Stimulated activated CD4-positive, alpha-beta T cell treated with anti-CD3 and anti-CD28 coated beads, Interleukin-15, amount 100 ng/mL, for 48 hours (primary cell): ENCODE measurements at places on chromosomes 6 and 20.

DNA sequence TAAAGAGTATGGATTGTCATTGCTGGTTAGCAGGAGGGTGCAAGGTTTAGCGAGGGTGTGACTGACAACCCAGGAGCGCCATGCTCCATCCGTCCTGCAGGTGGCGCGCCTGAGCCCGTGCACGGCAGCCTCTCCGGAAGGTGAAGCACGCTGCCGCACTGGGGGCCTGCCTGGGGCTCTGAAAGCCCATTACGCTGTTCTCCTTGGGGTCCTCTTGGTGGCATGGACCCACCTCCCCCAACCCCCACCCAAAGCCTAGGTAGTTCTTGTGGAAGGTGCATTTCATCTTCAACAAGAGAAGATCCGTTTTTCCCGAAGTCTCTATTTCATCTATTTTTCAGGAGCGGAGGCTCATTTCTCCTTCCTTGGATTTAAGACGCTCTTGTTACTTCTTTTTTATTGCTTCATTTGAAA, 197.4 kb upstream of the KCNG1 start:
- DNase-seq = peak; percentile 52

DNA sequence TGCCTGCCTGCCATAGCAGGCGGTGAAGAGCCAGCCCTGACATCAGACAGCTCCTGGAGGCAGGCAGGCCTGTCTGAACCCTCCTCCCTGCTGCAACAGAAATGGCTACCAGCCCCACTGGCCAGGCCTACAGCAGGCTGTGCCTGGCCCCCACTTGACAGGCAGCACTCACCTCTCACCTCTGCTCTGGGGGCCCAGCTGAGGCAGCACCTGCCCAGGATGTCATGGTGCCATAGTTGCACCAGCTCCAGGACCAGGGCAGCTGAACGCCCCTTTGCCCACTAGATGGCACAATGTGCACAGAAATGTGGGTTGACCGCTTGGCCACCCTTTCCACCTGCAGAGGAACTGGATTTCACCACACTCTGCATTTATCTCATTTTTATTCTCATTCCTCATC, 30.6 kb downstream of the MRPL14 start:
- peak; percentile 54 for DNase-seq

DNA sequence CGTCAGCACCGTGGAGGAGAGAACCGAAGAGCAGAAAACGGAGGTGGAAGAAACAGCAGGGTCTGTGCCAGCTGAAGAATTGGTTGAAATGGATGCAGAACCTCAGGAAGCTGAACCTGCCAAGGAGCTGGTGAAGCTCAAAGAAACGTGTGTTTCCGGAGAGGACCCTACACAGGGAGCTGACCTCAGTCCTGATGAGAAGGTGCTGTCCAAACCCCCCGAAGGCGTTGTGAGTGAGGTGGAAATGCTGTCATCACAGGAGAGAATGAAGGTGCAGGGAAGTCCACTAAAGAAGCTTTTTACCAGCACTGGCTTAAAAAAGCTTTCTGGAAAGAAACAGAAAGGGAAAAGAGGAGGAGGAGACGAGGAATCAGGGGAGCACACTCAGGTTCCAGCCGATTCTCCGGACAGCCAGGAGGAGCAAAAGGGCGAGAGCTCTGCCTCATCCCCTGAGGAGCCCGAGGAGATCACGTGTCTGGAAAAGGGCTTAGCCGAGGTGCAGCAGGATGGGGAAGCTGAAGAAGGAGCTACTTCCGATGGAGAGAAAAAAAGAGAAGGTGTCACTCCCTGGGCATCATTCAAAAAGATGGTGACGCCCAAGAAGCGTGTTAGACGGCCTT, 41.6 kb downstream of the ZBTB2 start:
- DNase-seq = no peak

DNA sequence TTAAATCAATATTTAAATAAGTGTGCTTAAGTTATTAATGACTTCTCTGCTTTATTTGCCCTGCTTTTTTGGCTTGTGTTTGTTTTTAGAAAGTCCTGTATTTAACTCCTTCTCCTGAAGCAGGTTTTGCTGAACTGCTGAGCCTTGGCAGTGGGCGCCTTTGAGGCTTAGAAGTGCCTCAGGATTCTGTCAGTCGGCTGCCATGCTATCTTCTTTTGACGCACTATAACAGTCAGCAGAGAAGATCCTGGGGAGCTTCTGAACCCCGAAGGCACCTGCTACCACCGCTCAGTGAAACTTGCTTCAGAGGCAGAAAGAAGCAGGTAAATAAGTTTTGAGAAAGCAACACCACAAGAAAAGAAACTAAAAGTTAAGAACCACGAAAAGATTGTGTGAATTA, 22.4 kb downstream of the PCMT1 start:
- DNase-seq = no peak

DNA sequence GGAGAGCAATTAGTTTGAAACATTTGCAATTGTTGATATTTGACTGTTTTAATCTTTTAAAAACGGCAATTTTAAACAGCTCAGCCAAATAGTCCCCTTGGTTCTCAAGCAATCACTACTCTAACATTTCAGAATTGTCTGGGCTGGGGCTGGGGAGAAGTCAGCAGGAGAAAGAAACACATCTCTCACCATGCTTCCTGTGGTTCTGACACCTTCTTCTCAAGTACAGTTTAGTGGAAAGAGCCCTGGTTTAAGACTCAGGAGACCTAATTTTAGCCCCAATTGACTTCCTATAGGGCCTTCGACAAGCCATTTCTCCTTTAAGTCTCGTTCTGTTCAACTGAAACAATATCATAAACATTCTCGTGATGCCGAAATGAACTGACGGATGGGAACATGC, 168.4 kb upstream of the CDYL start:
- DNase-seq = no peak

DNA sequence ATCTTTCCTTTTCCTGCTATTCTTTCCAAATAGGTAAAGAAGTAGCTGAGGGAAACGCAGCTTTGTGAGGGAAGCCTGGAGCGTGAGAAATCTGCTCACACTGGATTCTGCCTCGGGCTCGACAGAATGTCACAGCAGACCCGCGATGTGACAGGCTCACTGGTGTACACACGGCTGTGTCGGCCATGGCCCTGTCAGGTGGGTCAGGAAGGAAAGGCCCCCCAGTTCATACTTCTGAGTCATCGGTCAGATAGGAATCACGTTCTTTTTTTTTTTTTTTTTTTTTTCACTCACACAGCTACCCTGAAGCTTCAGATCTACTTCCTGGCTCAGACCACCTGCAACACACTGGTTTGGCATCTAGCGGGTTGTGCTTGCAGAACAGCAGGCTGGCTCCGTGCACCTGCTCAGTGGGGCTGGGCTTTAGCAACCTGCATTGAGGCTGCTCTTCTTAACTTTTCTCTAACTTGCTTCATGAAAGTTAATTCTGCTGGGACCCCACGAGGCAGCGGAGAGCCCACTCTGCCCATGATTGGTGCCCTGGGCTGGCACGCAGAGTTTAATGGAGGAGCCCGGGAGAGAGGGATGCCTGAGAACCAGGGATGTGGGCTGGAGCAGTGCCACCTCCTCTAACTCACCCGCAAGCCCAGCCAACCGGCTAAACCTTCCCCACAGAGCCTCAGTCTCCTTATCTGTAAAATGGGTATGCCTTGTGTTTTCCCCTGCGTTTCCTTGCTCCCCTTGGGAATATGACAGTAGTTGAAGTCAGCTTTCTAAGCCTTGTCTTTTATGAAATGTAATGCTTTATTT, 61.5 kb upstream of the FNDC1 start:
- no peak for DNase-seq

- no peak for DNase-seq
Measured at GRCh38 chr6:129475477-129476247, 234.3 kb downstream of the ARHGAP18 start.

GRCh38 chr6:150116200-150116800, 26.5 kb upstream of the PPP1R14C start:
- DNase-seq = no peak

- DNase-seq = no peak
Measured at GRCh38 chr20:52372169-52372568, 180.6 kb upstream of the ZFP64 start.

GRCh38 chr6:159212525-159213280, 43.5 kb downstream of the FNDC1 start:
- no peak for DNase-seq

DNA sequence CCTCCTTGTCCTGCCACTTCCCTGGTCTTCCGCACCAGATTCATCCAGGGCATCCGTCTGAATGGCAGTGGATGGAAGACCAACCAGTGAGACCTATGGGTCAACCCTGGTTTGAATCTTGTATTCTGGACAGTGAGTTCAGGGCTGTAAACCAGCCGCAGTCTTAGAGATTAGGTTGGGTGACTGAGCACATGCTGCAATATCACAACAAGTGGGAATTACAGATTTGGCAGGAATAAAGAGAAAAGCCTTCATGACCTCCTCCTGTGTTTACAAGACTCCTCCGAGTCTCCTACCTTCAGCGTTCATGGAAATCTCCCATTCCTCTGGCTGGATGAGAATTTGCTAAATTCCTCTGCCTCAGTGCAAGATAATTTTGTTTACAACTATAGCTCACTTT, 9.9 kb downstream of the ECI2 start:
- DNase-seq = no peak

DNA sequence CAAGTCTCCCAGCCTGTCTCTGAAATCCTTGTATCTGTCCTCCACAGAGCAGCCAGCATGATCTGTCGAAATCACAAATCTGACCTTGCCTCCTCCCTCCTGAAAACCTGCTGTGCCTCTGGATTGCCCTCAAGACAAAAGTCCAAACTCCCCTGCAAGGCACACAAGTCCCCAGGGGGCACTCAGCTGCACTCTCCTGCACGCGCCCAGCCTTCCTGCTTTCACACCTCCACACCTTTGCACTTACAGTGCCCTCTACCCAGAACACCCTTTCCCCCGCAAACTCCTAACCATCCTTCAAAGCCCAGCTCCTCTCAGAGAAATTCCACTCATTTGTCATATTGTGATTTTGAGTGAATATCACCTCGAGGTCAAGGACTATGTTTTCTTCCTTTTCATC, 83.4 kb upstream of the TOP1 start:
- no peak for DNase-seq
